CD4-positive, alpha-beta T cell treated with Interleukin-6 for 4 hours (primary cell): ENCODE measurements at places on chromosomes 12 and 14.

- DNase-seq, result no peak
These were observed 55.4 kb downstream of the AKAP6 start for GRCh38 chr14:32384464-32384863.

DNA sequence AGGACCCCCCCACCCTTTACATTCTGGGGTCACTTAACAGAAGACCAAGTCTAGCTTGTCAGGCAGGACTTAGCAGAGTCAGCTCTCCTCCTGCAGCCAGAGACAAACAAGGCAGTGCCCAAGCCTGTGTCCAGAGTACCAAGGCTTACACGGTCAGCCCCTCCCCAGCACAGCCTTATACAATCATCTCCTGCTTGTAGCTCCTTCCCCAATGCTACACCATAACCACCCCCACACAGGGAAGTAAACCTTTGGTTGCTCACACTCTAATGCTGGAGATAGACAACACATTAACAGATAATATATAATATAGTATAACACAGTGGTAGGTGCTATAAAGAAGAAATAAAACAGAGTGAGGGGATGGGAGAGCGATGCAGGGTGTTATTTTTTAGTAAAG, 175.4 kb upstream of the PWP1 start:
- no peak for DNase-seq

DNA sequence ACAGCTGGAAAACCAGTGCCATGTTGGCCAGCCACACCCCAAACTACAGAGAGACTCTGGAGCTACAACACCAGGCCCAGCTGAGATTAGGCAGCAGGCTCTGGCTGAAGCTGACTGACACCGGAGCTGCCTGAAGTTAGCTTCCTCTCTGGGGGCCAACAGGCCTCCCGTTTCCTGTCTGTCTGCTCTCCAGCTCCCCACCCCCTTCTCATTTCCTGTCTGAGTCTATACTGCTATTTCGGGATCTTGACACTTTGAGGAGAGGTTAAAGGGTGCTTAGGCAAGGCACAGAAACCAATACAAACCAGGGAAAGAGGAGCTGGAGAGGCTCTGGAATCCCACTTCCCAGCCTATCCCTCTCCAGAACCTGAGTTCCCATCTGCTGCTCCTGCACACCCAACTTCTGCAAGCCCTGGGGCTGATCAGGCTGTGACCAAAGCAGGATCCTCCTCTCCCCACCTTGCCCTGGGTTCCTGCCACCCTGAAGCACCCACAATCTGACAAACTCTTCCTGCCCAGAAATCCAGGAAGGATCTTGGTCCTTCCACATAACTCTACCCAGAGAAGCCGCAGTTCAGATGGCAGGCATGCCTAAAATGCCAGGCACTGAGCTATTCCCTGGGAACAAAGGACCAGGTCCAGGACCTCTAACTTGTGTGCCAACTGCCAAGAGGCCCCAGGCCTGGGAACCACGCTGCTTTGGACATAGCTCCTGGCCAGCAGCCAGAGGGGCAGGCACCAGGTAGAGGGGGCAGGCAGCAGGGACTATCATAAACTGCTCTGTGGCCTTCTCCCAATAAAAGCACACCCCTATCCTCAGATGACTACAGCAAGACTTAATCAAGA, 39.9 kb downstream of the PRPF40B start:
- DNase-seq, result peak; percentile 88

DNA sequence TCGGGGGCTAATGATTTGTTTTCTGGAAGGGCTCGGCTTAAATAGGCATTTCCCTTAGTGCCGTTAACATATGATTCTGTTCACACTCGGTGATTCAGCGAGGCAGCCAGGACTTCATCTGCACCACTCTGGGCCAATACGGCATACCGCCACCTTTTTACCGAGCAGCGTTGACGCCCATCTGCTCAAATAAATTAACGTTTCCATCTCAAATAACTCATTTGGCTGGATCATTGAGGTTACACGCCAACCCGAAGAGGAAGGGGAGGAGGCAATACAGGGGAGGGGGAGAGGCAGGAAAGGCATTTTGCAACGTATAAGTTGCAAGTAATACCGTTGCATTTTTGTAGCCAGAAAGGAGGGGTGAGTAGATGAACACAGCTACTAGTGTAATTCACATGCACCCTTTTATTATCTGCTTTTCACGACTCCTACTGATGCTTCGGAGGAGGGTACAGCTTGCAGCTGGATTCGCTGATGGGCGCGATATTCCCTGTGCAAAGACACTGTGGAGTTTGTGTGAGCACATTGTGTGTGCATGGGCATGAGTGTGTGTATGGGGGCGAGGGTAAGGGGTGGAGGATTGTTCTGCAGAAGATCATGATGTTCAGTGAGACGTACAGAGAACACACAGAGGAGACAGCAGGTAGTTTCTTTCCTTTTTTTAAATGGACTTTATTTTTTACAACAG, 45.9 kb downstream of the MAP1LC3B2 start:
- no peak for DNase-seq

DNA sequence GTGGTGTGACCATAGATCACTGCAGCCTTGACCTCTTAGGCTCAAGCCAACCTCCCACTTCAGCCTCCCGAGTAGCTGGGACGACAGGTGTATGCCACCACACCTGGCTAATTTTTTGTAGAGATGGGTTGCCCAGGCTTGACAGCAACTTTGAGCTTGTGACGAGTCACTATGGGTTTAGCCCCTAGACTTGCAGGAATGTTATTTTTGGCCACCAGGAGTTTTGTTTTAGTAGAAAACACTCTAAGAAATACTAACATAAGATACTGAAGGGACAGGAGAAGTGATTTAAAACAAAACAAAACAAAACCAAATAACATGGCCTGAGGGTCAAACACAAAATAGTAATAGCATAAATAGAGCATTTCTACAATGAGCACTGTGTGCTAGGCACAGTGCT, 26.4 kb downstream of the SETD3 start:
- DNase-seq, result no peak

DNA sequence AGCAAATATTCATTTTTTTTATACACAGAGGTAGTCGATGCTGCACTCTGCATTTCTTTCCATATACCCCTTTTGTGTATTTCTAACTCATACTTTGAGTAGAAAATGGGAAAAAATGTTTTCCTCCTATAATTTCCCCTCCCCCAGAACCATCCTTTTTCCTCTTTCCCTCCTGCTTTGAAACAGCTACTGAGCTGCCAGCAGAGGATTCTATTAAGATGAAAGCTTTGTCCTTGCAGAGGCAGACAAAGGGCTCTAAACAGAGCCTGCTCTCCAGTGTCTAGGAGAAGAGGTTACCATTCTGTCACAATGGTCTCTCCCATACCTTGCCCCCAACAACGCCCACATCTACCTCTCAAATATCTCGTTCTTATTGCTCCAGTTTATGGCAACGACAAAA, 74.6 kb upstream of the OSBPL8 start:
- DNase-seq, result no peak

GRCh38 chr12:125121106-125121505, 55.9 kb downstream of the AACS start:
- no peak for DNase-seq

DNA sequence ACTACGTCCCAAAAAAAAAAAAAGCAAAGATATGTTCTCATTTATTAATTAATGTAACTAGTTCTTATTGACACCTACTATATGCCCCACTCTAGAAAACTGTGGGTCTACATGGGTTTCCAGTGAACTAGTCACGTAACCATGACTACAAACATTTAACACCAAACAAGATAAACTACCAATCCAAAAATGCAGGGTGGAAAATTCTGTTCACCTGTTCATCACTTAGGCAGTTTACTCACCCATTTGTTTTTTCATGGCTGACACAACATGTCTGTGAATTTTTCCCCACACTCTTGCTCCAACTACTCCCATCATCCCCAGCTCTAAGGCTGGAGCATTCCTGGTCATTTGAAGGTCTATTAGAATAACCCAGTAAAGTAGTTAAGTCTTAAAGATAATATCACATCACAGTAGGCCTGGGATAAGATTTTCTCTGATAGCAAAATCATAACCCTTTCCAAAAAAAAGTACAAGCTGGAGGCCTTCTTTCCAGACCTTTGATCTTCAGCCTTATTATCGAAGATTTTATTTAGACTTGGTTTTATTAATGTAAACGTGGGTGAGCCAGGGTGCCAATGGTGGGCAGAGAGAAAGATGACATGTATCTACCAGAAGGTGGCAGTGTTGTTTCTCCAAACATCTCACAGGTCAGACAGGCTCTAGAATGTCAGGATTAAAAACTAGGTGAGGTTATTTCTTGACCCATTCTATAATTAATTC, 61.6 kb upstream of the DAAM1 start:
- DNase-seq, result peak; percentile 42

DNA sequence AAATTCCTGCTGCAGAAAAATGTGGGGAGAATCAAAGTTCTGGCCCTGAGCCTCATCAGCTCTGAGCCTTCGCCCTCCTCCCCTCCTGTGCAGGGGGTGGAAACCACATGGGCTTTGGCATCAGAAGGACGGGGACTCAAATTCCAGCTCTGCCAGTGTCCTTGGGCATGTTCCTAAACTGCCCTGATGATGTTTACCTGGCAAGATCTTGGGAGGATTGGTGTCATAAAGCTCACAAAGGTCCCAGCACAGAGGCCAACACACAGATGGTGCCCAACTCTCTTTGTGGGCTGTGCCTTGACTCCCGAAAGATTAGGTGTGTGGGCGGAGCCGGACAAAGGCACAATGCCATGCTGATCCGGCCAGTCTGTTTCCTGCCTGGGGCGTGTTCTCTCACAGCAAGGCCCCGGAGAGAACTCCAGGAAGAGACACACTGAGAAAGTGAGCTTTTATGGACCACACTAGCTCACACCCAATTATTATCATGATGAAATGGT, 20.5 kb upstream of the CLMN start:
- DNase-seq, result no peak

DNA sequence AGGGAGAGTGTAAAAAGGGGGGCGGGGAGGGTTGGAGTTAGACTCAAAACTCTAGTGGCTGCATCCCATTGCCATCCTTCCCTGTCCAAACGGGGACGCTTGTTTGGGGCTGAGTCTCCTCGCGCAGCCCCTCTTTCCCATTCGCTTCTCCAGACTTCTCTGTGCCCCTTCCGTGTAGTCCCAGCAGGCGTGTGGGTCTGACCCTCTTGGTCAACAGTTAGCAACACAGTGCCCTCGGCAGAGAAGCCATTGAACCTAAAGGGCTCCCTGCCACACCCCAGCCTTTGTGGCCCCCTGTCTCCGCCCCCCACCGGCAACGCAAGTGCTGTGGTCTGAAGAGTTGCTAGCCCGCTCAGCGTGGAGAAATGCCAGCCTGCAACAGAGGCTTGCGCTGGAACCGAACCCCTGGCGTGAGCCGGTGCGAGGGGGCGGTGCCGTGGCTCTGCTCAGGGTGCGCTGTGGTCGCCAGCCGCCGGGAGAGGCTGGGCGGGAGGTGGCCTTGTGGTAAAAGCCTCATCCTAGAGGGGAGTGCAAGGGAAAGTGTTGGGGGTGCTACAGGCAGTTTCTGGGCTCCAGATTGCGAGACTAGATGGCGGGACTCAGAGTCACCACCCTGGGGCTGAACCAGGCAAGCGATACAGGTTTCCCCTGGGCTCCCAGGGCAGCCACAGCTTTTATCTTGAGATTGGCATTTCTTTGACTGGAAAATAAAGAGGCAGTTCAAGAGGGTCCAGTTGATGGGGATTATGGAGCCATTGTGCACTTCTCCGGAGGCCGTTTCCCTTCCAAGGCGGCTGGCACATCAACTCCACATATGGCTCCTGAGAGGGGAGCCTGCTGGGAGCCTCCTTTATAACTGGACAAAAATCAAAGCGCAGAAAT, 2.1 kb downstream of the PLXNC1 start:
- DNase-seq, result peak; percentile 47

DNA sequence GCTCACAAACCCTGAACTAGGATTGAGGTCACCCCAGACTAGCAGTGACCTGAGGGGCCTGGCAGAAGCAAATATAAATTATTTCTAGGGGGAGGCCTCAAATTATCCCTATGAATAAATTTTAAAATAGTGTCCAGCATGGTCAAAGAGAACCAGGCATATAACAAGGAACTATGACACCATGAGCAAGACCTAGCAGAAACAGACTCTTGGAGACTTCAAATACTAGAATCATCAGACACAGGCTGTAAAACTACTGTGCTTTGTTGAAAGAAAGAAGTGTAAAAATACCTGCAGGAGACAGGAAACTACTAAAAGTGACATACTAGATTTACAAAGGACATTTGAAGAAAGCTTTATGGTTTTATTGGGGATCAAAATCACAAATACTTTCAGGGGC, 3.2 kb upstream of the BCL7A start:
- DNase-seq, result no peak
